ENCODE measurements at places on chromosomes 4 and X.

- DNase-seq = no peak
These were observed 161.6 kb downstream of the CHIC2 start for GRCh38 chr4:53902786-53903185.

GRCh38 chrX:73877687-73878086 lies 314.7 kb downstream of the CHIC1 start:
- DNase-seq = no peak

- DNase-seq = no peak
These were observed 5.4 kb downstream of the CACNA1F start for GRCh38 chrX:49227726-49228125.

GRCh38 chr4:38609614-38610013 lies 54.4 kb upstream of the KLF3 start:
- DNase-seq = no peak

DNA sequence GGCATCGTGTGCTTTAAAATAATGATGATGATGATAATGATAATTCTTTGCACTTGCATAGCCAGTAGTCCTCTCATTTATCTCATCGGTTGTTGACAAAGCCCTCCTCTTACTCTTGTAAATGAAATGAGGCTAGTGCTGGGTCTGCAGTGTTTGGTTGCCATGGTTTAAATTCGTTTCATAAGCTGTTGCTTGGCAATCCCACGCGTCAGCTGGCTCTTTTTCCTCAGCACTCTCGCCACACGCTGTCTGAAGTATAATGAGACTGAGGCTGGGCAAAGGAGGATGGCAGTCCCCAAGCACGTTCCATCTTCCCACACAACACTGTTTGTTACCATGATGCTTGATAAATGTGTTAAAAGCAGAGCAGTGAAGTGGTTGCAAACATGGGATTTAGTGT lies 15.5 kb downstream of the PAGE4 start:
- no peak for DNase-seq

DNA sequence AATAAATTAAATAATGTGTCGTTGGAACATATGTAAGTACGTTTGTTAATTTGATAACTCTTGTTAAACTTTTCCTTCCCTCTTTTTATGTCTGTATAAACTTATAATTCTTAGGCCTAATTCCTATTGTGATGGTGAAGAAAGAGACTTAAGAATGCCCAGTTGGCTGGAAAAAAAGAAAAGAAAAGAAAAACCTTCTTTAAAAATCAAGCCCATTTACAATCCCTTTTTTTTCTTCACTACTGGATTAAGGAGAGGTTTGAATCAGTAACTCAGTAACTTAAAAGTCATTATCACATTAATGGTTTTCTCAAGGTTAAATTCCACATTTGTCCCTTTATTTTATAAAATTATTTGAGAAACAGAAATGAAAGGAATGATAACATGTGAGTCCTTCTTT lies 253.3 kb upstream of the MAGEB2 start:
- no peak for DNase-seq

GRCh38 chr4:112700679-112701078 lies 63.7 kb downstream of the LARP7 start:
- DNase-seq = no peak

DNA sequence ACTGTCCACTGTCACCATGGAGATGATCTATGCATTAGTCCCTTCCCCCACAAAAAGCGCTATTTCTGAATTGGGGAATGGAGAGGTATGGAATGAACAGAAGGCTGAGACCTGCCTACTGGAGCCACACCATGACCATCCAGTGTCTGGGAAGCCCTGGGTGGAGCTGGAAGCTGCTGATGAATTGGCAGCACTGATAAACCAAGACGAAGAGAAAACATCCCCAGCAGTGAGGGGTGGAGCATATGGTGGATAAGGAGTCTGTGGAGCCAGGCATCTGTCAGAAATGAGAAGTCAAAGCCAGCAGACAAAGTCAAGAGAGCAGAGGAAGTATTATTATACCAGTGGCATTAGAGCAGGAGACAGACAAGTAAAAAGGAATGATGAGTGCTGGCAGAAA lies 13.2 kb downstream of the CC2D2A start:
- no peak for DNase-seq

DNA sequence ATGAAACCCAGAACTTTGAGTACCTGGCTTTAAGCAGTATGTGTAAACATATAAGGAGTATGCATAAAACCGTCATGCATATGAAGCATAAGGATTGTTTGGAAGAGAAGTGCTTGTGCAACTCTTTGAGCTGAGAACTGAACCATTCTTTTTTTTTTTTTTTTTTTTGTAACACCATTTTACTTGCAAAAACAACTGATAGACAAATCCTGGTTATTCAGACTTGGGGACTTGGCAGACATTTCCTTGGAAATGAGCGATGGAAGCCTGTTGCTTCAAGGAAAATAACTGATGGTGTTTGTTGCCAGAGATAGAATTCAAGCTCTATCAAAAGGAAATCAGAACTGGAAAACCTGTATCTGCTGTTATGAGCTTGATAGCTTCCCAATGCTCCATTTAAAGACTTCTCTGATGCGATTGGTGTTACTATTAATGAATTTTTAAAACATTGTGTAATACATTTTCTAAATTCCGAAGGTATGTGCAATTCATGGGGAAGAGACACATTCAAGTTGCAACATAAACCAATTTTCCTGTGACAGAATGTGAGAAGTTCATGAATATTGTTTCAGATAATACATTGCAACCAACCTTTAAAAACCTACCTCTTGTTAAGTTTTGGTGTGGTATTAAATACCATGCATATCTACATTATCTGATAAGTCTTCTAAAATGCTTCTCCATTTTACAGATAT lies 47.0 kb upstream of the FAT1 start:
- peak; percentile 71 for DNase-seq

DNA sequence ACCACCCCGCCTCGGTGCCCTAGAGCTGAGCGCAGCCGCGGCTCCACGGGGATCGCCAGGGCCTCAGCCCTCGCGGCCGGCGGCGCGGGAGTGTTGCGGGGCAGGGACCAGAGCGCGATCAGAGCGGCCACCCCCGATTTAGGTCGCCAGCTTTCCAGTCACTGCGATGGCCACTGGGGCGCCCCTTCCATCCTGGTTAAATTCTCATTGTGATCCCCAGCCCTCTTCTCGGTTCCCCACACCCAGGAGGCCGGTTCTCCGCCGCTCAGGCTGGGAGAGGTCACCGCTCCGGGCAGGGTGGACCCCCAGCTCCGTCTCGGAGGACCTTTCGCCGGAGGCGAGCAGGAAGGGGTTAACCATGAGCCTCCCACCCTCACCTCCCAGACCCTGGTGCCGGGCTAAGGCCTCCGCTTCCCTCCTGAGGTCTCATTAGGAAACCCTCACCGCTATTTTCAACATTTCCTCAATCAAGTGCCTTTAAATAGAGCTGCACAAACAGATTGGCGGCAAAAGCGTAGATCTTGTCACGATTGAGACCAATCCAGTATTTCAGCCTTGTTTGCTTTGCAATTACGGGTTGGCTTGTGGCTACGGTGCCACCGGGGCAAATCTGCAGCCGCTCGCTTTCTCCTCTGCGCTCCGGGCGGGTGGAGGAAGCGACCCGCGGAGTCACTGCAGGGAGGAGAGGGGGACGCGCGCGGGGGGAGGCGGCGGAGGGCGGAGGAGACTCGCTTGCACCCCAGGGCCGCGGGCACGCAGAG lies 8.3 kb upstream of the HAND2 start:
- no peak for DNase-seq

GRCh38 chr4:68906780-68907137 lies 44.8 kb downstream of the UGT2A3 start:
- no peak for DNase-seq

GRCh38 chr4:10273030-10273429 lies 156.4 kb upstream of the WDR1 start:
- no peak for DNase-seq

DNA sequence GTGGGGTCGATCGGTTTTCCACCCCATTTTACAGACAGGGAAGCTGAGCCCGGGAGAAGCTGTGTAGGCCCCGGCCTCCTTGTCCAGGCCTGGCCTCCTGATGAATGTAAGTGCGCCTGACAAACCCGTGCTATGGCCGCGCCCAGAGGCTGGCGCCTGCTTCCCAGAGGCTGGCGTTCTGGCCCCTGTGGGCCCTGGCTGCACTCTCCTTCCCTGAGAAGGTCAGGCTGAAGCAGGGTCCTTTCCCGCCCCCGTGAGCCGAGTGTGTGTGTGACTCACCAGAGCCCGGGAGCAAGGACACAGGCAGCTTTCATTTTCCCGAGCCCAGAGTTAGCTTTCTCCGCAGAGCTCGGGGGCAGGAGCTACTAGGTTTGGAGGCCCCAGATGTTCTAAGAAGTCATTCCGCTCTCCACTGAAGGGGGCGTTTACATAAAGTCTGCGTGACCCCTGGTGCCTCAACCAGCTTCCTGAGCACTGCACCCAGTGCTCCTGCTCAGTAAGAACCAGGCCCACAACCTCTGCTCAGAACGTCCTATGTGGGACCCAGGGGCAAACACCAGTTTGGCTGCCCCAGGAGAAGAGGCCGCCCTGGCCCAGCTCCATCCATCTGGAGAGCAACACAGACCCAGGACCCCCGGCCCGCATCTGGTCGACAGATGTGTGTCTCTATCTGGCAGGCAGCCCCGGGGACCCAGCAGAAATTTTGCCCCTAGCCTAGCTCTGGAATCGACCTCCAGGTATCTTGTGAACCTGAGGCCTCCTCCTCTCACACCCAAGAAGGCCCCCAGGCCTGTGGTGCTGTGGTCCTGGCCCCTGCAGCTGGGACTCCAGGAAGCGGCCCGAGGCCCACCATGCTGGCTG lies 13.6 kb downstream of the UVSSA start:
- no peak for DNase-seq

DNA sequence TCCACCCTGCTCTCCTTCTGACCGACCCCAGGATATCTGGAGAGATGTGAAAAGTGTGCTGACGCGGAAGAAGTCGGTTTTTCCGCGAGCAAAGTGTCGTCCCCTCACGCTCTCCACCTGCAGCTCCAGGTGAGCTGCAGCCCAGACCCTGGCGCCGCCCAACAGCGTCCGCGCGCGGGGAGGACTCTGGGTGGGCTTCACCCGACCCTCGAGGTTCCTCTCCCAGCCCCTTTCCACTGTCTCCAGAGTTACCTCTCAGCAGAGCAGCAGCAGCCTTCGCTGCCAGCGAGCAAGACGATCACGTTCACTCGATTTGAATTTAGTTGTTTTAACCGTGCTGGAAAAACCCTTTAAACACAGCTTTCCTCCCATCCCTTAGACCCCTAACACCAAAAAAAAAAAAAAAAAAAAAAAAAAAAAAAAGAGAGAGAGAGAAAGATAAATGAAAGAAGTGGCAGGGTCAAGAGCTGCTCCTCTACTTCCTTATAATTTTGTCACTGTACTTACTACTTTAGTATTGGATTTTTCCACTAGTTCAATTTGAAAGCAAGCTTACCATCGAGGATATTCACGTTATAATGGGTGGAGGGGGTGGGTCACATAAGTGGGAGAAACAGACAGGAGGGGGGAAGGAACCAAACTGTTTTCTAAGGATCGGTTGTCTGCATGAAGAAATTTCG lies 758 bp upstream of the NR3C2 start:
- no peak for DNase-seq

GRCh38 chr4:142043509-142043908 lies 407.1 kb downstream of the IL15 start:
- peak; percentile 42 for DNase-seq

DNA sequence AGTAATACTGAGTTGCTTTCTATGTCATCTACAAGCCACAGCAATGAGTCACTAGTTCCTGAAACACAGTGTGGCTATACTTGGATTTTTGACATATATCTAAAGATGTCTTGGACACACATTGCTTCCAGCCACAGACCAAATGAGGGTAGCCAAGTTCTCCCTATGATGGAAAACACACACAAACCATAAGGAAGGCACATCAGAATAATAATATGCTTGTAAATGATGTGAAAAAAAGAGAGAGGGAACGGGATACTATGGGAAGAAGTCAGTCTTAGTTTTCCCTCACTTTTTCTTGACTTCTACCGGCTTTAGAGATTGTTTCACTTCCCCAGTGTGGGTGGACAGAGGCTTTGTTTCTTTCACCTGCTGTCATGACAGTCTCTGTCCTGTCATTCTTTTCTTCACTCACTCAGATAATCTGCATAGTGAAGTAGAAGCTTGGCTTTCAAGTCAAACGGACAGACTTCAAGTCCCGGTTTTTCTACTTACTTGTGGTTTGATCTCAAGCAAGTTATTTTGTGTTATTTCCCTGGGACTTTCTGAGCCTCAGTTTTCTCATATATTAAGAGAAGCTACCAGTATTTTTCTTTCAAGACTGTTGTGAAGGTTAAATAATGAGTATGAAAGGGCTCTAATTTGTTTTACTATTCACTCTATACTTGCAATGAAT lies 34.7 kb downstream of the P2RY10 start:
- DNase-seq = no peak

- DNase-seq = no peak
These were observed 37.9 kb upstream of the CBR4 start for GRCh38 chr4:169047956-169048355.

GRCh38 chr4:68864438-68865187 lies 48.8 kb downstream of the UGT2B10 start:
- no peak for DNase-seq

- DNase-seq = no peak
These were observed 20.9 kb upstream of the DUSP9 start for GRCh38 chrX:153626025-153626633.

GRCh38 chr4:181820553-181820952 lies 422.6 kb upstream of the TENM3 start:
- no peak for DNase-seq

DNA sequence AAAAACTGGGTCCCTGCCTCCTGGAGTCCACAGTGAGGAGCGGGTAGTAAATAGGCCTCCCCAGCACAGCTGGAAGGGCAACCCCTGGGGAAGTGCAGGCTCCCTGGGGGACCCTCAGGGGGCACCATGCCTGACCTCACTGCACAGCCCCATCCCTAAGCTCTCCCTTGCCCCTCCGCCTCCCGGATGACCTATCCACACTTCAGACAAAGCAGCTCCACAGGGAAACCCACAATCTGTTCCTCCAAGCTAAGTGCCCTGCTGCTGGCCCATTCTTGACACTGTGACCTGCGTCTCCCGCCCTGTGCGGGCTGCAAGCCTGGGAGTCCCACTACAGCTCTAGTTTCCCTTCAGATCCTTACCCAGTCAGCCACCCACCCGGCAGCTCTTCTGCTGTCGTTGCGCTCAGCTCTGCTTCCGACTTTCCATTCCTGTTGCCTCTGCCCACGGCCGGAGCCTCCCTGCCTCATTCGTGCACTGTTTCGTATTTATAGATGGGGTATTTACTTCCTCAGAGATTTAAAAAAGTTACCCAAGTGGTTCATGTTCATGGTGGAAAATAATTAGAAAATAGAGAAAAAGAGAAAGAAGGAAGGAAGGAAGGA lies 47.0 kb upstream of the STOX2 start:
- DNase-seq = no peak

Measured in HCEC 1CT (cell line).